Activated CD8-positive, alpha-beta T cell treated with anti-CD3 and anti-CD28 coated beads, Interleukin-2, amount 10 ng/mL, durations not matched to agents 7 days and 5 days (primary cell): ENCODE measurements at places on chromosomes 6 and 20. TPM values are rescaled to one million over a fixed set of nuclear protein-coding genes. Genes with fewer than 3 reads are reported as not detected.

GSTA3 gene
- not detected for total RNA-seq

DNA sequence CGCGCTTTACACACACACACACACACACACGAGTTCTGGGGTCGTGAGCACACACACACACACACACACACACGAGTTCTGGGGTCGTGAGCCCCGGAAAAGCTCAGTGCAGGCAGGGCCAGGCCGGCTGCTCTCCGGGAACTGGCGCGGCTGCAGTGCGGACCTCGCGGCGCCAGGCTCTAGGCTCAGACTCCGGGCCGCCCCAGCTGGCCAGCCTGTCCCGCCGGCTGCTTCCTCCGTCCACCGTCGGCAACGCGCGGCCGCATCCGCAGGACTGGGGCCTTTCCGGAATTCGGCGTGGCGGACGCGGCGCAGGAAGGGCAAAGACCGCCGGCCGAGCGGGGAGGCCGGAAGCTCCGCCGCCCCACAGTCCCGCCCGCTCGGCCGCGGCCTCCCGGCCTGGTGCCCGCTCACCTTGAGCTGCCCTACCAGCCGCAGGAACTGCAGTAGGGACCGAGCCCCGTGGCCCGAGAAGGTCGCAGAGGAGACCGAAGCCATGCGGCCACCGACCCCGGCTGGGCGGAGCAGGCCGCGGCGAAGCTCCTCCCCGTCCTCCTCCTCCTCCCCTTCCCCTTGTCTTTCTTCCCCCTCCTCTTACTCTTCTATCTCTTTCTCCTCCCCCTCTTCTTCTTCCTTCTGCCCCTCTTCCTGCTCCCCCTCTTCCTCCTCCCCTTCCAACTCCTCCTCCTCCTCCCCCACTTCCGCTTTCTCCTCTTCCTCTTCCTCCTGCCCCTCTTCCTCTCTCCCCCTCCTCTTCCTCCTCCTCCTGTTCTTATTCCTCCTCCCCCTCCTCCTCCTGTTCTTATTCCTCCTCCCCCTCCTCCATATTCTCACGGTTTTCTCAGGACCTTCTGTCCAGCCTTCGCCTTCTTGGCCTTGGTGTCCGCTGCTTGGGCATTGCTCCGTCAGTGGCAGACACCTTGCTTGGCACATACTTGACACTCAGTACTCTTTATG, at the start of gene HDDC2:
Gene HDDC2 (minus strand): TSS at position 533 of the 957 bp plus-strand sequence. CDS start 35 bp downstream, at position 498.
- peaks cover 44% of the 10 kb centered on the region for H3K4me1 ChIP-seq
- peak within 1 kb of the TSS; percentile 91 for H3K27ac ChIP-seq
- H3K27me3 ChIP-seq: peaks cover 21% of the 10 kb centered on the region
- H3K4me3 ChIP-seq: peak within 1 kb of the TSS; percentile 89
- peak; percentile 57 for DNase-seq

DNA sequence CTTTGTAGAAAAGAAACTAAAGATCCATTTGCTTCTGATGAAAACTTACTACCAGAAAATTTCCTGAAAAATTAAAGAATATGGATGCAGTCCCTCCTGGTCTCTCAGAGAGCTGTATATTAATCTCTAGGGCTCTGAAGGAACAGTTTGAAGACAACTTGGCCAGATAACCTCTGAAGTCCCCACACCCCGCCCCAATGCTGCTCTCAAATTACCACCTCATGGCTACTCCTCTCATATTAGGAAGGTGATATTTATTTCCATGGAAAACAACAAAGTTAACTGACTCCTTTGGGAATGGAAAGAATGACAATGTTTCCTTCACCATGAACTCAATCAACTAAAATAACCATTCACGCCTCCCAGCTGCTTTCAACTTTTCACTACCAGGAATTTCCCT, 408.4 kb upstream of the FLRT3 start:
- no peak overlapping the region for H3K27ac ChIP-seq
- no peak for DNase-seq
- H3K27me3 ChIP-seq: no peaks in the 10 kb centered on the region
- H3K4me3 ChIP-seq: no peak overlapping the region
- H3K4me1 ChIP-seq: no peaks in the 10 kb centered on the region

DNA sequence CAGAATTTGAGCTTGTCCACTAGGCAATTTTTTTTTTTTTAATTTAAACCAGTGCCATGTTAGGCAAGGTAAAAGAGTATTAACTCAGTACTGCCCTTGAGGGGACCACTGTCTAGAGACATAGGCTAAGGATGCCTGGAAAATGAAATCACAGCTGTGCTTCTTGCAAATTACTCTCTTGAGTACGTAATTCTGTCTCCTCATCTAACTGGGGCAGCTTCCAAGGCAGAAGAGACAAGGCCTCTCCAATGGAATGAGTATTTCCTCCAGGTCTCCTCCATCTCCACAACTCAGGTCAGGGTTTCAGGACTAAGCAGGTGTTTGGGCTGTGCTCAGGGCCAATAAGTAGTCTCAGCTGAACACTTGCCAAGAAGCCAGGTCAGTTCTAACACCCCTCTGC, 33.8 kb upstream of the MRPS10 start:
- H3K27me3 ChIP-seq: no peaks in the 10 kb centered on the region
- H3K27ac ChIP-seq: no peak overlapping the region
- H3K4me3 ChIP-seq: no peak overlapping the region
- DNase-seq: no peak

- no peaks in the 10 kb centered on the region for H3K4me1 ChIP-seq
- H3K27me3 ChIP-seq: no peaks in the 10 kb centered on the region
- no peak overlapping the region for H3K4me3 ChIP-seq
- H3K36me3 ChIP-seq: no peaks in the 10 kb centered on the region
- H3K27ac ChIP-seq: no peak overlapping the region
These were observed 46.0 kb upstream of the DOK5 start for GRCh38 chr20:54429364-54429763.

DNA sequence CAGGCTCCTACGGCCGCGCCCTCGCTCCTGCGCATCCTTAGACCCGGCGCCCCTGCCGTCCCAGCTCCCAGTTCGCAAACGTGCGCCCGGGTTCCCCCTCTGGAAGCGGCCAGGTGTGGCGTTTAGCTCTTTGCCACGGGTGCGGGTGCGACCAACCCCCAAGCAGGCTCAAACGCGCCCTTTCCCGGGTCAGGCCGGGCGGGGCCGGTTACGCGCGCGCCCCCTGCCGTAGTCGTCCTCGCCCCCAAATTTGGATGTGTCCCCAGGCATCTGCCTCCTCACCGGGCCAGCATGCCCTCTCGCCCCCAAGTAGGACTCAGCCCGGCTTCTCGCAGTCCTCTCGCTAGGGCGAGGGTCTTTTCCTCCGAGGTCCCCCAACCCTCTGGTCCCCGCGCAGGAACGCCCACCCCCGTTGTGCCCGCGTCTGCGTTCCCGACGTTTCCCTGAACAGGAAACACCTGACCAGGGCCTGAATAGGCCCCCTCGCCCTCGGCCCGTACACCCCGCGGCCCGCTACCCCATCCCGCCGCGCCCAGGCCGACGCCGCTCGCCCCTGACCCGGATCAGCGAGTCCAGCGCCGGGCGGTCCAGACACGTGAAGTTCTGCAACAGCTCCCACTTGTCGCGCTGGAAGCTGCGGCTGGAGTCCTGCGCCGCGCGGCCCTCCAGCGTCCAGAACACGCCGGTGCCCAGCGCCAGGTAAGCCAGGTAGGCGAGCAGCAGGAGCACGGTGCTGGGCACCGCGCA, 520 bp downstream of the KCNK17 start:
- H3K27me3 ChIP-seq: peaks cover 51% of the 10 kb centered on the region
- H3K36me3 ChIP-seq: no peaks in the 10 kb centered on the region
- no peak overlapping the region for H3K4me3 ChIP-seq
- H3K4me1 ChIP-seq: peaks cover 18% of the 10 kb centered on the region

GRCh38 chr20:17893445-17893844, 75.1 kb downstream of the SNX5 start:
- no peak overlapping the region for H3K4me3 ChIP-seq
- H3K27ac ChIP-seq: no peak overlapping the region
- peaks cover 34% of the 10 kb centered on the region for H3K27me3 ChIP-seq
- DNase-seq: no peak
- peaks cover 14% of the 10 kb centered on the region for H3K4me1 ChIP-seq
